Calu3 (cell line): ENCODE measurements at places on chromosomes 5 and 9. TPM values are rescaled to one million over a fixed set of nuclear protein-coding genes. Genes with fewer than 3 reads are reported as not detected.

The PCDHB8 gene
- total RNA-seq: 0.21 and 0.61 TPM in 2 replicates

GRCh38 chr5:73912821-73913271 is 286.9 kb downstream of the ARHGEF28 start:
- DNase-seq: no peak
- peak overlapping the region; percentile 11 for H3K27ac ChIP-seq
- no peaks in the 10 kb centered on the region for H3K27me3 ChIP-seq
- H3K4me1 ChIP-seq: no peaks in the 10 kb centered on the region
- no peak overlapping the region for H3K4me3 ChIP-seq
- H3K36me3 ChIP-seq: peaks cover 66% of the 10 kb centered on the region

DNA sequence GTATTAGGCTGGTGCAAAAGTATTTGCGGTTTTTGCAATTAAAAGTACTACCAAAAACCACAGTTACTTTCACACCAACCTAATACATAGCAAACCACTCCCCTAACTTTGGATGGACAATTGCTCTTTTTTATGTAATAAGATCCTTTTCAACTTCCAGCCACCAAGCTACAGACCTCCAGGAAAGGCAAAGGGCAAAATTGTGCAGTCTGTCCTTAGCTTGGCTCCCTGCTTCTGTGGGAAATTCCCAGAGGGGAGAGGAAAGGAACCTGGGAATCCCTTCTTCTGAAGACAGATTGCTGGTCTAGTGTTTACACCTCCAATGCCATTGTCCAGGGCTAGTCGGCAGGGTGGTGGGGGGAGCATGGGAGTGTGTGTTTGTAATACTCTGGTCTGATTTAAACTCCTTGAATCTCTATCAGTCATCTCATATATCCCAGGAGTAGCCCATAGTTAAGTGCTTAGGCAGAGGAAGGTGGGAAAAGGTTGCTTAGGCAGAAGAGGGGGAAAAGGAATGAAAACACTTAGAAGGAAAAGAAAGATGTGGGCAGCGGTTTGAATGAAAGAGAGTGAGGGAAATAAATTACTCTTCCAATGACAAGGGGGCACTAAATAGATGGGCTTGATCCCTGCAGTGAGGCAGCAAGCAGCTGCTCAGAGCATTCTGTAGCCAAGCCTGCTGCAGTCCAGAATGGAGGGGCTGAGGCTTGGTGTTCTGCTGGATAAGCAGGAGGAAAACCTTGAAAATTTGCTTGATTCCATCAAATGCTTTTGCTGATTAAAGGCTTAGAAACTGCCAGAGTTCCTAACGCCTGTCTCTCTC is 86.9 kb upstream of the MAP1B start:
- no peak for DNase-seq
- no peaks in the 10 kb centered on the region for H3K27me3 ChIP-seq
- H3K36me3 ChIP-seq: no peaks in the 10 kb centered on the region
- H3K4me1 ChIP-seq: peaks cover 14% of the 10 kb centered on the region
- no peak overlapping the region for H3K4me3 ChIP-seq
- H3K27ac ChIP-seq: no peak overlapping the region

GRCh38 chr9:104794070-104794469 is 30.1 kb downstream of the NIPSNAP3B start:
- no peaks in the 10 kb centered on the region for H3K4me1 ChIP-seq
- DNase-seq: no peak
- no peak overlapping the region for H3K27ac ChIP-seq
- no peak overlapping the region for H3K4me3 ChIP-seq
- H3K36me3 ChIP-seq: no peaks in the 10 kb centered on the region
- H3K27me3 ChIP-seq: no peaks in the 10 kb centered on the region

DNA sequence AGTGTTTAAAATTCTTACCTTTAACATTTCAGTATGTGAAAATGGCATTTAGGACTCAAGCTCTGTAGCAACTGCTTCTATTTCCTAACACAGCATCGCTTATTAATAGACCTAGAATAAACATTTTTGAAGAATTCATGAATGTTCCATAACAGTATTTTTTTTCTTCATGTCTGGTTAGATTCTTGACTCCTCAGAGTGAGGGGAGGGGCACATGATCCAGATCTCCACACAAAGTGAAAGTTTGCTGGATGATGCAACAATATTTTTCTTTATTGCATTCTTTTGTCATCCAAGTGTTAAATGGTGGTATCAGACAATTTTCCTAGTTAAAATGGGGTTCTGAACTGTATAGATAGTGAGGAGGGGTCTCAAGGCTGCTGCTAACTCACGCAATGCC is 130.8 kb upstream of the MAN2A1 start:
- DNase-seq: no peak
- H3K27me3 ChIP-seq: no peaks in the 10 kb centered on the region
- no peaks in the 10 kb centered on the region for H3K36me3 ChIP-seq
- H3K4me1 ChIP-seq: no peaks in the 10 kb centered on the region
- no peak overlapping the region for H3K4me3 ChIP-seq
- H3K27ac ChIP-seq: no peak overlapping the region

- no peaks in the 10 kb centered on the region for H3K36me3 ChIP-seq
- no peak overlapping the region for H3K4me3 ChIP-seq
These were observed 47.7 kb downstream of the NSUN2 start for GRCh38 chr5:6585168-6585567.

DNA sequence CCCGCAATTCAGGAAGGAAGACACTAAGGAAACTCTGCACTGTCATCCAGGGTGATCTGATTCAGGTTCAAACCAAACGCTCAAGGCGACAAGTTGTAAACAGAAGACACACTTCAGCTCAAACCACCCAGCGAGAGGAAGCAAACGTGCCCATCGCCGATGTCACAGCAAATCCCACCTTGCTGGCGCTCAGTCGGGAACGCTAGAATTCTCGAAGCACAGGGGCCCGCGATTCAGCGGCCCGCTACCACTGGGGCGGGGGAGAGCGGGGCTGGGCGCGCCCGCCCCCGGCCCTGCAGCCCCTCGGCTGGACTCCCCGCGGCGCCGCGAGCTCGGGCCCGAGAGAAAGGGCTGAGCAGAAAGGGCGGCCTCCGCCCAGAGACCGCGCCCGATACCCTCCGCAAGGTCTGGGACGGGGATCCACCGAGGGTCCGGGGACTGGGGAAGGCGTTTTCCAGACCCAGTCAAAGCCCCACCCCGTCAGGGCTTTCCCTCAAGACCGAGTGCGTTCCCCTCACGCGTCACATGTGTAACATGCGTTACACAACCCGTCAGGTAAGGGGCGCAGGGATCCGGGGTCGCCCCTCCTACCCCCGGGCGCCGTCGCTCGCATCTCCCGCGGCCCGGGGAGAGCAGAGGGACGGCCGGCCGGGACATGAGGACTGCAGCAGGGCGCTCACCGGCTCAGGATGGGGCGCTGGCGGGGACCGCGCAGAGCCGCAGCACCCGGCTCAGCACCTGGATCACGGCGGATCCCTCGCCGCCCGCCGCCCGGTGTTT is 469 bp downstream of the AGTPBP1 start:
- no peak for DNase-seq
- peak overlapping the region; percentile 75 for H3K4me3 ChIP-seq
- H3K27me3 ChIP-seq: peaks cover 13% of the 10 kb centered on the region
- peaks cover 11% of the 10 kb centered on the region for H3K4me1 ChIP-seq
- H3K36me3 ChIP-seq: peaks cover 31% of the 10 kb centered on the region
- H3K27ac ChIP-seq: peak overlapping the region; percentile 63

GRCh38 chr9:95067057-95067456 is 250.5 kb downstream of the FANCC start:
- H3K27ac ChIP-seq: no peak overlapping the region
- H3K36me3 ChIP-seq: peaks cover 67% of the 10 kb centered on the region
- H3K27me3 ChIP-seq: no peaks in the 10 kb centered on the region
- DNase-seq: no peak
- H3K4me3 ChIP-seq: no peak overlapping the region
- peaks cover 24% of the 10 kb centered on the region for H3K4me1 ChIP-seq

DNA sequence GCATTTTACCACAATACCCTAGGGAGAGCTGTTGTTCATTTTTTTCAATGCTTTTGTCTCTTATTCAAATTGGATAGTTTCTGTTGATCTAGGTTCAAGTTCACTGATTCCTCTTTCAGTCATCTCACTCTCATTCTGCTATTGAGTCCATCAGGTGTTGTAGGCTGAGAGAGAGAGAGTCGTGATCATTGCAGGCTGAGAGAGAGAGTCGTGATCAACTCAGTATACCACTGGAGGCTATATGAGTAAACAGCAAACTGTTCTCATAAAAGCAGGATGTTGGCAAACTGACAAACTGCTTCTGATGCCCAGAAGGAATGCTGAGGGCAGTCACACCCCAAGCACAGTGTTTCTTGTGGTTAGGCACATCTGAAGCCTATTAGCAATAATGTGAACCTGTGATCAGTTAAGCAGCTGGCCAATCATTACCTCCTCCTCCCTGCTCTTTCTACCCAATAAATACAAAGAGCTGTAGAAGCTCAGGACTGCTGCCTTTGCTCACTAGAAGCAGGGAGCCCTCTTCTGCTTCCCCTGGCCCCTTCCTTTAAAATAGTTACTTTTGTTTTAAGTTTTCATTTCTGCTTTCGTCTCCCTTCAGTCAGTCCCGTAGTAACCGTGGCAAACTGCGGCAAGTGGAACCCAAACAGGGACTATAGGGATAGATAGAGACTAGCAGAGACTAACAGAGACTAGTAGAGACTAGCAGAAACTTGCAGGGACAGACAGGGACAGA is 476.1 kb upstream of the ACO1 start:
- peak; percentile 35 for DNase-seq
- H3K36me3 ChIP-seq: no peaks in the 10 kb centered on the region
- peak overlapping the region; percentile 31 for H3K27ac ChIP-seq
- H3K4me3 ChIP-seq: peak overlapping the region; percentile 16
- H3K27me3 ChIP-seq: no peaks in the 10 kb centered on the region

- H3K27me3 ChIP-seq: no peaks in the 10 kb centered on the region
- H3K4me3 ChIP-seq: peak overlapping the region; percentile 89
- peaks cover 65% of the 10 kb centered on the region for H3K36me3 ChIP-seq
- peaks cover 92% of the 10 kb centered on the region for H3K4me1 ChIP-seq
- H3K27ac ChIP-seq: peak overlapping the region; percentile 30
- no peak for DNase-seq
These were observed 50.1 kb downstream of the PTTG1 start for GRCh38 chr5:160471761-160472160.

DNA sequence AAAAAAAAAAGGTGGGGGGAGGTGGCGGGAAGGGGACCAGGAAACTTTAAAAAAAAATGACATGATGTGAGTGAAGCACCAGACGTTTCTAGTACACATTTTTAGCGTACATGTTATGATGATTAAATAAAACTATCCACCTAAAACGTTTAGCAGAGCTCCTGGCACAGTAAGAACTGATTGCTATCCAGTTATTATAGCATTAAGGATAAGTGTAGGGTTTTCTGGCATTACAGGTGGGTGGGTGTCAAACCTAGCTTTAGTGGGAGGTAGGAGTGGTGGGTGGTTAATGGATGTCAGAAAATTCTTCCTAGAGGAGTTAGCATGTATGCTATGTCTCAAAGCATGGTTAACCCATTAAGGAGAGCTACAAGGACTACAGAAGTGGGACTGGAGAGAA is 2329.5 kb downstream of the MAT2B start:
- no peak overlapping the region for H3K27ac ChIP-seq
- H3K27me3 ChIP-seq: no peaks in the 10 kb centered on the region
- H3K36me3 ChIP-seq: no peaks in the 10 kb centered on the region
- H3K4me1 ChIP-seq: no peaks in the 10 kb centered on the region
- DNase-seq: no peak
- H3K4me3 ChIP-seq: no peak overlapping the region

- no peaks in the 10 kb centered on the region for H3K4me1 ChIP-seq
- H3K4me3 ChIP-seq: no peak overlapping the region
- H3K27me3 ChIP-seq: no peaks in the 10 kb centered on the region
- DNase-seq: no peak
- H3K36me3 ChIP-seq: no peaks in the 10 kb centered on the region
These were observed 46.6 kb downstream of the CFAP95 start for GRCh38 chr9:69867081-69867814.

DNA sequence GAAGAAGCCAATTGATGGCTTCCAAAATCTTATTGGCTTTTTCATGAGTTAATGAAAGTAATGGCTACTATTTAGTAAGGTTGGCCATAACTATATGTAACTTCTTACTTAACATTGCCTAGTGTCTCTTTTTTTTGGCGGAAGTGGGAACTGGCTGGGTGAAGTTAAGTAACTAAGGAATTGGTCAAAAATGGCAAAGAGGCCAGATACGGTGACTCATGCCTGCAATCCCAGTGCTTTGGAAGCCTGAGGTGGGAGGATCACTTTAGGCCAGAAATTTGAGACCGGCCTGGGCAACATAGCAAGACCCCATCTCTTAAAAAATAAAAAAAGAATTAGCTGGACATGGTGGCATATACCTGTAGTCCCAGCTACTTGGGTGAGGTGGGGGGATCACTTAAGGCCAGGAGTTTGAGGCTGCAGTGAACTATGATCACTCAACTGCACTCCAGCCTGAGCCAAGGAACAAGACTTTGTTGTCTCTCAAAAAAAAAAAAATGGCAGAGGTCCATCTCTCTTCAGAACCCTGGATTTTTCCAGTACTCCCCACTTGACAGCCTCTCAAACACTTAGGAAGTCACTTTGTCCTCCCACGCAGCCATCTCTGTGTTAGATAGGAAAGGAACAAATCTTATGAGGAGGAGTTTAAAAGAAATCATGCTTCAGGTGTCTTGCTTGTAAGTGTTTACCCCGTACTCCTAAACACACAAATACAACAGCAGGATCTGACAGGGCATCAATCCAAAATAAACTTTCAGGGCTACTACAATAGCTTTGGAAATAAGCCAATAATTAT is 75.7 kb downstream of the TEK start:
- DNase-seq: no peak
- H3K36me3 ChIP-seq: no peaks in the 10 kb centered on the region
- H3K27me3 ChIP-seq: peaks cover 17% of the 10 kb centered on the region
- no peak overlapping the region for H3K4me3 ChIP-seq
- H3K4me1 ChIP-seq: no peaks in the 10 kb centered on the region

GRCh38 chr5:116176121-116176520 is 91.3 kb downstream of the COMMD10 start:
- H3K27me3 ChIP-seq: no peaks in the 10 kb centered on the region
- DNase-seq: no peak
- no peak overlapping the region for H3K27ac ChIP-seq
- no peaks in the 10 kb centered on the region for H3K36me3 ChIP-seq
- no peak overlapping the region for H3K4me3 ChIP-seq
- H3K4me1 ChIP-seq: peaks cover 9% of the 10 kb centered on the region

GRCh38 chr5:113343343-113343742 is 91.4 kb downstream of the TSSK1B start:
- no peaks in the 10 kb centered on the region for H3K27me3 ChIP-seq
- H3K36me3 ChIP-seq: no peaks in the 10 kb centered on the region
- no peak for DNase-seq
- H3K4me3 ChIP-seq: no peak overlapping the region
- no peak overlapping the region for H3K27ac ChIP-seq
